Brain microvascular endothelial cell (primary cell): ENCODE measurements at places on chromosomes 1 and 21.
A peak's percentile ranks its signal among the peaks of the same experiment; 100 is the strongest.

DNA sequence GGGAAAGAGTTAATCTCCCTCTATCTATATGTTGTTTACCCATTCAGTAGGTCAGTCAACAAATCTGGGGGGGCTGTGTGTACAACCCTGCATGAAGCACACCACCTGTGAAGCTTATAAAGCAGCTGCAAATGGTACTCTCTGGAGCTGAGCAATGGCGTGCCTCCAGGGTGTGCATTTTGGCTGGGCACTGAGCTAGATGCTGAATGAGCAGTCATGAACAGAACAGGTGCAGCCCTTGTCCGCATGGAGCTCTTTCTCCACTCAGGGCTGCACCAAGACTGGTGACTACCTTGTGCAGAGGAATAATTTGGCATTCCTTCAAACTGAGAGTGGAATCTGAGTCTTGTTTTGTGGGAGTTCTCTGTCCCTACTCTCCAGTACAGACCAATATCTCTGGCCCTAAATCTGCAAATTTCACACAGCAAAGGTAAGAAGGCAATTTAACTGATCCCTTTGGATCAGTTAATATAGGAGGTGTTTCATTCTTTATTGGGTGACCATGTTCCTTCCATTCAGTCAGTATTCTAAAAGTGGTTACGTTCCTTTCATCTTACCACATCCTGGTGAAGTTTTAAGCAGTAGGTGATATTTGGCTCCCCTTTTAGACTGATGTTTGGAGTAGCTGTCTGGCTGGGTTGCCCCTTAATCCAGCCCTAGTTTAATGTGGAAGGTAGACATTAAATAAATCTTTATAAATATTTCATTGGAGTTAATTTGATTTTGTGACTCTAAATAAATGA lies 76.0 kb downstream of the GPR88 start:
- no peak for DNase-seq

- DNase-seq = peak; percentile 17
Measured at GRCh38 chr1:119141020-119141424, 569 bp upstream of the WARS2 start.

DNA sequence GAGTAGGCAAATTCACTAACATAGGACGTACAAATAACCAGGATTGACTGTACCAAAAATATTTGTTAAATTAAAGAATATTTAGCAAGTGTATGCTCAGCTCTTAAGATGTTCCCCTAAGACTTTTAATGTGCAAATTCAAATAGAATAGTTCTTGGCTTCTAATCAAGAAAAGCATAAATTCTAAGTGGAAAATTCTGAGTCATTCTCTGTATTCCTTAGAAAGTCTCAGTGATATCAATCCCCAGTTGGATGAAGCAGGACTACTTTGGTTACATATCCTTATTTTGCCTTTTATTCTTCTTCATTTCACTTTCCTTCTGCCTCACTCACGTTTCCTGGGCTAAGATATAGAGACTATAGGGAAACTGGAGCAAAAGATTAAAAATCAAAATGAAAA lies 130.2 kb downstream of the IFI44 start:
- DNase-seq = no peak

DNA sequence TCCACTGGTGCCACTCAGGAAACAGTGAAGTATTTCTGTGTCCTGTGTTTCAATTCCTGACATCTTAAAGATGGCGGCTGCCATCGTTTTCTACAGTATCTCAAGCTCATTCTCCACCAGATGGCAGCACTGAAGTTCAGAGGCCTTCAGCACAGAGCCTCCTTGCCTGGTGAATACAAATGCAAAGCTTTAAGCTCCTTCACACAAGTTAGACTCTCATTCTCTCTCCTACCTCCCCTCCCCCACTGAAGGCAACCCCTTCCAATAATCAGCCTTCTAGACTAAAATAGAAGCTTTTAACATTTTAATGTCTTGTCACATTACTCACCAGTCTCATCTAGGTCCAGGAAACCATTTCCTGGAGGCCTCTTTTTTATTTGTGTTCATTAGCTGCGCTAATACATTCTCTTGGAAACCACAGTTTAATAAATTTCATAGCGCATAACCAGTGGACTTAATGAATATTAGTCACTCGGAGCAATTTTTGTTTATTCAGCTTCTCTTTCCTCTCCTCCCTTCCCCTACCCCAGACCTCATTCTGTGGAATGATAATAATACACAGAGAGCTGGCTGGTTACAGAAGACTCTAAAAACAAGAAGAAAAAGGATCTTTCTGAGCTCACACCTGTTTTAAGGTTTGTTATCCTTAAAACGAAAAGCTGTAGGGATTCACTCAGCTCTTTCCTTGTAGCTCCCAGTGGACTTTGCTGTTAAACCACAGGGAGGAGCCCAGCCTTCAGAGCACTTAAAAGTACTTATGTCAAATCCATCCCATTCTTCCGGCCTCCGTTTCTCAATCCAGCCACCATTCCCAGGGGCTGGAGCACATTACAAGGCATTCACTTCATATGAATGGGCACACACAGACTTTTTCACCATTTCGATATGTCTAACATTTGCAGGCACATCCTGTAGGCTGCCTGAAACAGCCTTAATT lies 384.9 kb downstream of the HLX start:
- peak; percentile 78 for DNase-seq

GRCh38 chr1:200628223-200628881 lies 7.8 kb upstream of the KIF14 start:
- DNase-seq = no peak

DNA sequence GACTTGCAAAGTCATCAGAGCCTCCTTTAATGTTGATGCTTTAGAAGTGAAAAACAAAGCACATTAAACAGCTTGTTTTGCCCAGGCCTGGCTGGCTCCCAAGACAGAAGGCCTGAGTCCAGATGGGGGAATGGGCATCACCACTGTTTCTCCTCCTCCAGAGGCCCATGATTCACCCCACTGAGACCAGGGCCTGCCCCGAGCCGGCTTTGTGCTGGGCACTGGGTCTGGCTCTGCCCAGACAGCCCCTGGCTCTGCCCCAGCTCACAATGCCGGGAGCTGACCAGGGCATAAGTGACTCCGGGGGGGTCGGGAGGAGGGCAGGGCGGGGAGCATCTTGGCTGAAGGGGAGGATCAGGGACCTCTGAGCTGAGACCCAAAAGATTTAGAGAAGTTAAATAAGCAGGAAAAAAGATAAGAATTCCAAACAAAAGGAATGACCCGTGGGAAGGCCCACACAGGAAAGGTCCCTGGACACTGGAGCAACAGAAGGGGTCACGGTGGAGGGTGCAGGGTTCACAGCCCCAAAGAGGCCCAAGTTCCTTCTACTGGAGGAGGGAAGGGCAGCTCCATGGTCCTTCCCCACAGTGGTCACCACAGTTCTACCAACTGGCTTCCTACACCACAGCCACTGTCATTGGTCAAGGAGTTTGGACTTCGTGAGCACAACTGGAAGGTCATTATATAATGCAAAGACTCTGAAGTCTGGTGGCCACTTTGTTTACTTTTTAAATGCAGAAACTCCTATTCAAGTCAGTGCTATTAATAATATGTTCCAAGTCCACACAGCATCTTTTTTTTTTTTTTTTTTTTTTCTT lies 5.5 kb downstream of the C2CD2 start:
- no peak for DNase-seq

DNA sequence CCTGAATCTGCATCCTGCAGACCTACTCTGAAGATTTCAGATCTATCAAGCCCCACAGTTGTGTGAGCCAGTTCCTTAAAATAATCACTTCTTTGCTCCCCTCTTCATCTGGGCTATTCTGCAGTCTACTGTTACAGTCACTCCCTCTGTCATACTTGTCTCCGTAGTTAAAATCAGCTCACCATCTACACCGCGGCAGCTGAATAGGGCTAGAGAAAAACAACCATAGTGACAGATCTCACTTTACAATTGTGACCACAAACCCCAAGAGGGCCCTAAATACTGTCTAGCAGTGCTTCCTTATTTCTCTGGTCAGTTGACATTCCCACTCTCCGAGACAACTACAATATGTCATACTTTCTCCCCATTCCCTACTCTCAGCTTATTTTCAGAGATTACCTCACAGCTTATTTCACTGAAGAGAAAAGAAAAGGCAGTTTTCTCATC lies 12.9 kb downstream of the DESI2 start:
- peak; percentile 28 for DNase-seq

GRCh38 chr1:172288581-172288980 lies 131.9 kb upstream of the C1orf105 start:
- DNase-seq = no peak

- no peak for DNase-seq
Measured at GRCh38 chr1:211965108-211965805, 70.1 kb downstream of the INTS7 start.

- DNase-seq = peak; percentile 22
Measured at GRCh38 chr1:93613898-93614297, 67.7 kb downstream of the BCAR3 start.

GRCh38 chr1:95133687-95134086 lies 16.5 kb downstream of the TLCD4 start:
- no peak for DNase-seq

DNA sequence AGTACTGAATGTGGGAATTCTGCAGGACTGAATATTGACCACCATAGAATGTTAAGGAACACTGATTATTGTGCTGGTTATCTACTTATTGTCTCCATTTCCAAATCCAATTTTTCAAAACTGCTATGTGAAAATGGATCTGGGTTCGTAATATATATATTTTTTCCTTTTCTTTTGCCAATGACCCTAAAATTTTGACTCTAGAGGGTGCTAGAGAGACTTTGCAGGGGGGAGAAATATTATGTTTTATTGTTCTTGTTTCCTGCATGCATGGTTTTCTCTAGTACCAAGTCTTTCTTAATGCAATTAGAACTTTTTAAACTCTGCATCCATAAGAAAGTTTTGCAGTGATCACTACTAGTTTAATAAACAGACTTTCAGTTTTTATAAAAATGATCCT lies 1256.9 kb downstream of the BRINP3 start:
- no peak for DNase-seq

- DNase-seq = no peak
Measured at GRCh38 chr1:25657121-25657882, 40.7 kb downstream of the MAN1C1 start.

GRCh38 chr1:170219163-170219562 lies 73.4 kb downstream of the NTMT2 start:
- no peak for DNase-seq

DNA sequence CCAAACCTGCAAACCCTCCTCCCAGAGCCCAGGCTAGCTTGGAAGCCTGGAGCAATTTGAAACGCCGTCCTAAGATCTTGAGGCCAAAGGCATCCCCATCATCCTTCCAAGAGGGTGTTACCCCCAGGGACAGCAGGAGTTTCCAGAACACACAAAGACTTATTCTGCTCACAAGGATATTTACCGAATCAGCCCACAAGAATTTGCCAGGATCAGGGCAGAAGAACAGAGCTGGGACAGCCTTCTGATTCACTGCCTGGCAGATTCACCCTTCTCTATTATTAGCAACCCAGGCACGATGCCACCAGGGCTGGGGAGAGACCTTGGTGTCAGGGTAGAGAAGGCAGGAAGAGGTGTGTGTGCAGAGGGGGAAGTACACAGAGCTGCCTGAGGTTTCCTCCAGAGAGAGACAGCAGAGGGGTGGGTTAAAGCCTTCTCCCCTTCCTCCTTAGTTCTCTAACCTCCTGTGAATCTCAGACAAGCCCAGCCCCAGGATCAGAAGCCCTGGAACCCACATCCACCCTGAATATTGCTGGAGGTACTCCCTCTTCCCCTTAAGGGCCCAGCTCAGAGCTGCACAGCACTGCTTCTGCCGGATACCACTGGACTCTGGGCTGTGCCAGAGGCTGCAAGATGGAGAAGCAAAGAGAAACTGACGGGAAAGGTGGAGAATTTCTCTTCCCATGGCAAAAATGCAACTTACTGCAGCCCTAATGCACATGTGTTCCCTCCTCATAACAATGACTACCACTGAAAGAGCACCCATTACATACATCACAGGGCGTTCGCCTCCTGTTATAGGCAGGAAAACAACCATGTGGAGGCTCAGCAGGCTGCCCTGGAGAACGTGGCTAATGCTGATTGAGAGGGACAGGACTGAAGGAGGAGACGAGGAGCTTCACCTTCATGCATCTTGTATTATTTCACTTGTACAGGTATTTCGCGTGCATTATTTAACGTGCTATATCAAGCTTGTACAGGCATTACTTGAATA lies 61.8 kb downstream of the ITPKB start:
- DNase-seq = peak; percentile 43

GRCh38 chr21:31107871-31108270 lies 69.6 kb upstream of the KRTAP19-8 start:
- no peak for DNase-seq

- DNase-seq = no peak
Measured at GRCh38 chr21:34912022-34912945, 136.8 kb downstream of the RUNX1 start.

GRCh38 chr1:184065559-184065958 lies 14.0 kb downstream of the TSEN15 start:
- DNase-seq = no peak

DNA sequence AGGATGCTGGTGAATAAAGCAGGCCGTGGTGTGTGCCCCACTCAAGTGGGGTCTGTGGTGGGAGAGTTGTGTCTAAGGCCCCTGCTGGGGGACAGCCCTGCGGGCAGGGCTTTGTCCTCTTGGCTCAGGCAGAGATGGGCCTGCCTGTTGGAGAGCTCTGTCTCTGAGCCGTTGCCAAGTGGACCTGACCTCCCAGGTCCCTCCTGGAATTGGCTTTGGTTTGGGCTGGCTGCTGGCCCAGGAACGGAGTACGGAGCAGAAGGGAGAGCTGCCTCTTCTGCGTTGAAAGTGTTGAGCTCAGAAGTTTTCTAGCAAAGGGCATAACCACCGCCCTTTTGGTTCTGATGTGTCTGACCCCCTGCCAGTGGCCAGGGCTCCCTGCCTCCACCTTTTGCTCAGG lies 153.9 kb downstream of the PEX14 start:
- DNase-seq = no peak
